ENCODE measurements at places on chromosomes 13 and 19.

DNA sequence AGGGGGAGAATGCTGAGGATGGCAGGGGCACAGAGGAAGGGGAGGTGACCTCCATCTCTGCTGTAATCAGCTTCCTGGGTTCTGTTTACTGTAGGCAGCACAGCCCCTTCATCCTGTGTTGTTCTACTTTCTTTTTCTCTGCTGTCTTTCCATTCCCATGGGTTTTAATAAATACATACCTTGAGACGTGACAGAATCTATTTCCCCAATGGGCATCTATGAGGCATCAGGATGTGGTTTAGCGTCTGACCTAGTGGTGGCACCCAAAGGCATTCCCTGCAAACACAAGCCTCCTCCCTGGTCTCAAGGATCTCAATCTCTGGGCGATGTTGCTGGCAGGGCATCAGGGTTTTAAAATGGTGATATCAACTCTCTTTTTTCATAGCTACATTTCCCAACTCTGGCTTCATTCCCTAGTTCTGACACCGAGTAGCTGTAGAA lies 60.8 kb downstream of the ALOX5AP start:
- H3K36me3 ChIP-seq: no peaks in the 10 kb centered on the region
- no peak for DNase-seq
- H3K27ac ChIP-seq: no peak overlapping the region

DNA sequence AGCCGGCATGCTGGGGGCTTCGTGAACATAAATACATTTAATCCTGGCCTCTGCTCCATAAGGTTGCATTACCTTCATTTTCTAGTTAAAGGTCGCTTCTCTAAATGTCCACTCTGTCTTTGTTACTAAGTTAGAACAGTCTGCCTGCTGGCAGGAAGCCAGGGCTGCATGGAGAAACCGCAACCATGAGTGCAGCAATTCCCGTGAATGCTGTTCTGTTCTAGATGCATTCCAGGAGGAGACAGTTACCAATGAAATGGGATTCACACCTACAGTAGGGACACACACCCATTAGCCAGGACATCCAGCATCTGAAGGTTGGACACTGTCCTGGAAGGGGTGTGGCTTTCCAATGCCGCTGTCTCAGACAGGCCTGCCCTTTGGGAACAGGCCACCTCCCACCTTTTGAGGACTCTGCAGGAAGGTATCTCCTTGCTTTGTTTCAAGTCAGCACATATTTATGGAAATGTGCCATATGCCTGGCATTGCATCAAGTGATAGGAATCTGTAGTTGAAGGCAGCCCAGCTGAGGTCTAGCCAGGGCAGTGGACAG lies 129.7 kb downstream of the SLC7A1 start:
- no peaks in the 10 kb centered on the region for H3K4me1 ChIP-seq
- no peak overlapping the region for H3K4me3 ChIP-seq
- peak; percentile 23 for DNase-seq
- no peak overlapping the region for H3K27ac ChIP-seq
- H3K27me3 ChIP-seq: no peaks in the 10 kb centered on the region

- DNase-seq: no peak
- H3K27me3 ChIP-seq: no peaks in the 10 kb centered on the region
- no peaks in the 10 kb centered on the region for H3K4me1 ChIP-seq
- no peaks in the 10 kb centered on the region for H3K36me3 ChIP-seq
- H3K4me3 ChIP-seq: no peak overlapping the region
Observed at GRCh38 chr13:102183509-102184182, 218.2 kb downstream of the FGF14 start.

- H3K27ac ChIP-seq: peak overlapping the region; percentile 3
- no peaks in the 10 kb centered on the region for H3K27me3 ChIP-seq
- no peak for DNase-seq
- no peaks in the 10 kb centered on the region for H3K36me3 ChIP-seq
- no peaks in the 10 kb centered on the region for H3K4me1 ChIP-seq
Observed at GRCh38 chr19:48760504-48761205, 5.3 kb downstream of the FGF21 start.

GRCh38 chr19:12733369-12734214 lies 892 bp downstream of the TRIR start:
- H3K27me3 ChIP-seq: no peaks in the 10 kb centered on the region
- DNase-seq: no peak
- H3K4me1 ChIP-seq: peaks cover 22% of the 10 kb centered on the region
- peak overlapping the region; percentile 74 for H3K27ac ChIP-seq
- peaks cover 32% of the 10 kb centered on the region for H3K36me3 ChIP-seq
- peak overlapping the region; percentile 89 for H3K4me3 ChIP-seq

GRCh38 chr13:20102525-20103180 lies 58.2 kb downstream of the GJA3 start:
- H3K27ac ChIP-seq: no peak overlapping the region
- peaks cover 12% of the 10 kb centered on the region for H3K27me3 ChIP-seq
- no peaks in the 10 kb centered on the region for H3K36me3 ChIP-seq
- H3K4me3 ChIP-seq: no peak overlapping the region
- peaks cover 6% of the 10 kb centered on the region for H3K4me1 ChIP-seq

- no peak for DNase-seq
- H3K4me1 ChIP-seq: no peaks in the 10 kb centered on the region
- H3K27ac ChIP-seq: no peak overlapping the region
- H3K4me3 ChIP-seq: no peak overlapping the region
Observed at GRCh38 chr13:102968572-102969228, 97.5 kb downstream of the SLC10A2 start.

- H3K36me3 ChIP-seq: no peaks in the 10 kb centered on the region
- no peak overlapping the region for H3K4me3 ChIP-seq
- H3K27me3 ChIP-seq: no peaks in the 10 kb centered on the region
- H3K27ac ChIP-seq: no peak overlapping the region
Observed at GRCh38 chr19:48676887-48677286, 4.1 kb upstream of the NTN5 start.

DNA sequence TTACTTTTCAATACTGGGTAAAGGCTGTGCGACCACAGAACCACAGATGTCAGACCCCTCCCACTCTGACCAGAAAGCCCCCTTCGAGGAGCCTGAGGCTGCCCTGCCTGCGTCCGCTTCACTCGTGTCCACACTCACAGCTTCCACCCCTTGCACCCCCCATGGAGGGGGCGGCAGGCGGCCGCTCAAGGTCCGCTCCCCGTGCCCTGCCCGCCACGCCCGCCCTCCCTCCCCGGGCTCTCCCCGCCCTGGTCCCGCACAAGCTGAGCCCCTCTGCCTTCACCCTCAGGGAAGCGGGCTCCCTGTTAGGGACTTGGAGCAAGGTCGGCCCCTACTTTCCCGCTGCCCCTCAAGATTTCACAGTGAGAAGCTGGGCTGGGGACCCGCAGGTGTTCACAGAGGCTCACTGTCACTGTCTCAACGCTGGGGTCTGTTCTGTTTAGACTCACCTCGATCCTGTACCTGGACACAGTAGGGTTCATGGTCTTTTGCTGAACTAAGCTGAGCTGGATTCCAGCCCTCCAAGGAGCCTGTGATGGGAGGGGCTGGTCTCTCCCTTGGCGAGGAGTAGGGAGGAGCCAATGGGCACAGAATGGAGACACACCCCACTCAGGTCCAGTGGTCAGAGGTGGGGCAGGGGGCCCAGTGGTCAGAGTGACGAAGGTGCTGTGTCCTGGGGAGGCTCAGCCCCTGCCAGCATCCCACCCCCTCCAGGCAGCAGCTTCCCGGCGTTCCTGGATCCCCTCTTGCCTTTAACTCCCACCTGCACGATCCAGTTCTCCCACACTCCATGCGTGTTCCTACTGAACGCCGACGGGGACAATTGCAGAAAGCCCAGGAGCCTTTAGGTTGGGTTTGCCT lies 69.5 kb downstream of the SPACA7 start:
- H3K4me1 ChIP-seq: no peaks in the 10 kb centered on the region
- H3K4me3 ChIP-seq: no peak overlapping the region
- no peak for DNase-seq
- H3K36me3 ChIP-seq: no peaks in the 10 kb centered on the region

GRCh38 chr13:100707818-100708740 lies 33.5 kb upstream of the TMTC4 start:
- no peaks in the 10 kb centered on the region for H3K27me3 ChIP-seq
- DNase-seq: no peak
- no peaks in the 10 kb centered on the region for H3K4me1 ChIP-seq
- H3K4me3 ChIP-seq: no peak overlapping the region

DNA sequence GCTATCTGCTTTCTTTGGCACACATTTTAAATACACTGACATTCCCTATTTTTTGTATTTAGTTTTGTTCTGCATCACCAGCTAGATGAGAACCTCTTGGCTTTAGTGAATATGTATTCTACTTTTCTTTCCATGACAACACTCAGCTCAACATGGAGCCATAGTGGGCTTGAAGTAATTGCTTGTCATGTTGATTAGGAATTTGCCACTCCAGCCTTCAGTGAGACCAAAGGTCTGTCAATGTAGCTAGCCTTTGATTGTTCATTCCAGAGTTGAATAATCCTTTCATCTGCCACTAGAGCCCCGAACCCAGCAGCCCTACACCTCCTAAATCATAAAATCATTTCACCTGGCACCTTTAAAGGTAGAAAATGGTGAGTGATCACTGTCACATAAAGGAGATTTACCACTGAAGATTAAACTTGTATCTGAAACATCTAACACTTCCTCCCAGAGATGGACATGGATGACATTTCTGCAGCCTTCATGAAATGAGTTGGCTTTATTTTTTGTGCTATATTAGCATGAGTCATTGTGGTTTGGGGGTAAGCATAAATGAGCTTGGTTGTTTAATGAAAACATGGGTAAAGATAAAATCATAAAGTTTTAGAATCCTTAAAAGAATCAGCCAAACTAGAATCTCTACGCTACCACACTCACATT lies 29.2 kb upstream of the GARRE1 start:
- DNase-seq: no peak
- peaks cover 9% of the 10 kb centered on the region for H3K4me1 ChIP-seq

GRCh38 chr13:87234981-87235380 lies 436.2 kb upstream of the SLITRK5 start:
- no peaks in the 10 kb centered on the region for H3K36me3 ChIP-seq
- H3K4me1 ChIP-seq: no peaks in the 10 kb centered on the region
- no peak overlapping the region for H3K27ac ChIP-seq
- H3K27me3 ChIP-seq: no peaks in the 10 kb centered on the region
- DNase-seq: no peak

GRCh38 chr13:88802886-88803285 lies 1131.7 kb downstream of the SLITRK5 start:
- no peaks in the 10 kb centered on the region for H3K4me1 ChIP-seq
- no peaks in the 10 kb centered on the region for H3K36me3 ChIP-seq
- H3K27ac ChIP-seq: no peak overlapping the region

DNA sequence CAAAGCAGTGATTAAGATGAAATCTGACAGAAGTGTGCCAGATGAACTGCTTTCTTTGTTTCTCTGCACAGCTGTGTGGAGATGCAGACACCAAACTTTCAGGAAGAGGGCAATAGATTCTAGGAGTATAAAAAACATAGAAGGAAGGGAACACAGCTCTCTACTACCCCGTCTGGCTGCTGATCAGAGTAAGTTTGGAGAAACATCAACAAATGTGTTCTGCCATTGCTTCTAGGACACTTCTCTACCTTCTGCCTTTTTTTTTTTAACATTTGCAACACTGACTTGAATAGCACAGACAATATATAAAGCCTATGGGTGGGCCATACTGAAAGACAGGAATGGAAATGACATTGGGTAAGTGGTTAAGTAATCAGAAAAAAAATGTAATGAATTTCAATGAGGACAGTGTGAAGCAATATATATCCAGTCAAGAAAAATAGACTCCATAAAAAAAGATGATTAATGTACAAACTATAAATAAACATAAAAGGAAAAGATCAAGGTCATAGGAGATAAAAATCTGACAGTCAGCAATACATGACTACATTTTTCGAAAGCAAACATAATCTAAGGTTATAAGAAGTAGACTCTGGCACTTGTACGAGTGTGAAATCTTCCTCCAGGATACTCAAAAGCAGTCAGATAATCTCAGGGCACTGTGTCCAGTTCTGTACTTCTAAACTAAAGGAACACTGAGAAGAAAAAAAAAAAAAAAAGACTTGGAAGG lies 21.4 kb downstream of the NUFIP1 start:
- no peak overlapping the region for H3K4me3 ChIP-seq
- DNase-seq: no peak
- no peaks in the 10 kb centered on the region for H3K27me3 ChIP-seq

- no peak for DNase-seq
- peaks cover 16% of the 10 kb centered on the region for H3K4me1 ChIP-seq
- H3K27ac ChIP-seq: no peak overlapping the region
Observed at GRCh38 chr19:51356159-51356801, 9.9 kb downstream of the ETFB start.

DNA sequence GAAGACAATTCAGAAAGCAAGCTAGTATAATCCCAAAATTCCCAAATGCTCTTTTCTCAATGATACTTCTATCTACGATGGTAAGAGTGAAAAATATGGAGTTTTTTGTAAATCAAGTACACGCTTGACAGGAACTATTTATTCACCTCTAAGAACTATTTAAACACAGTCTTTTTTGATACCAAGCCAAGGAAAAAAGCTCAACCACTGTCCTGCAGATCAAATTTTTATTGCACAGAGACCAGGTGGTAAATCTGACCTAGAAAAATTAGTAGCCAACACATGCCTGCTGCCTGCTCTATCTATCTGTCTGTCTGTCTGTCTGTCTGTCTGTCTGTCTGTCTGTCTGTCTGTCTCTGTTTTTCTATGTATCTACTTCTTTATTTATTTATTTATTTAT lies 292.2 kb downstream of the MZT1 start:
- H3K27me3 ChIP-seq: no peaks in the 10 kb centered on the region
- no peaks in the 10 kb centered on the region for H3K36me3 ChIP-seq
- no peak overlapping the region for H3K27ac ChIP-seq
- no peaks in the 10 kb centered on the region for H3K4me1 ChIP-seq
- DNase-seq: no peak

- H3K36me3 ChIP-seq: no peaks in the 10 kb centered on the region
- no peaks in the 10 kb centered on the region for H3K4me1 ChIP-seq
- H3K27ac ChIP-seq: no peak overlapping the region
- no peak overlapping the region for H3K4me3 ChIP-seq
- no peak for DNase-seq
Observed at GRCh38 chr13:108855737-108856387, 226.5 kb downstream of the MYO16 start.

GRCh38 chr13:79604752-79605151 lies 123.8 kb downstream of the NDFIP2 start:
- DNase-seq: no peak
- no peak overlapping the region for H3K27ac ChIP-seq
- H3K4me3 ChIP-seq: no peak overlapping the region
- no peaks in the 10 kb centered on the region for H3K4me1 ChIP-seq
- H3K36me3 ChIP-seq: no peaks in the 10 kb centered on the region

DNA sequence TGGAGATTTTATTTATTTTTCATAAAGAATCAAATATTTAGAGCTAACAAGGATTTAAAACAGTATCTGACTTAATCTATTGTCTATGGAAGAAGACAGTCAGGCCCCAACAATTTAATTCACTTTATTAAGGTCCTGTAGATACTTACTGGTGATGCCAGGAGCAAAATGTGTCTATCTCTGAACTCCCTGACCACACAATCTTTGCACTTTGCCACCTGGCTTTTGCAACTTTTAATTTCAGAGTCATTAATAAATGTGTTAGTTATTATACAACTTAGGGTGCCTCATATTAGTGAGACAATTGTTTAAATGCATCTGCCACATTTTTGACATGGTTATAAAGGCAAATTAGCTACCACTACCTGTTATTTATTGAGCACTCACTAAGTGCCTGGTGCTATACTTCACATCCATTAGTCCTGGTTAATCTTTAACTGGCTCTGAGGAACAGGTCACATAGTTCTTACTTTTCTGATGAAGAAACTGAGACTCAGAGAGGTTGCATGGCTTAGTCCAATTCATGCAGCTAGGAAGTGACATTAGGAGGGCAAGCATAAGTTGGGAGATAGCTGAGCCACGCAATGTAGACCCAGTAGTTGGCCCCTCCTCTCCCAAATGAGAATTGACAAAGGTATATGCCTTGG lies 297.9 kb downstream of the DCT start:
- H3K27me3 ChIP-seq: no peaks in the 10 kb centered on the region
- H3K4me3 ChIP-seq: no peak overlapping the region
- H3K36me3 ChIP-seq: no peaks in the 10 kb centered on the region
- no peak overlapping the region for H3K27ac ChIP-seq
- no peak for DNase-seq
